Osteoblast (primary cell): ENCODE measurements at places on chromosomes 1 and 21.

- DNase-seq = no peak
Measured at GRCh38 chr1:44244986-44245385, 31.7 kb downstream of the DMAP1 start.

DNA sequence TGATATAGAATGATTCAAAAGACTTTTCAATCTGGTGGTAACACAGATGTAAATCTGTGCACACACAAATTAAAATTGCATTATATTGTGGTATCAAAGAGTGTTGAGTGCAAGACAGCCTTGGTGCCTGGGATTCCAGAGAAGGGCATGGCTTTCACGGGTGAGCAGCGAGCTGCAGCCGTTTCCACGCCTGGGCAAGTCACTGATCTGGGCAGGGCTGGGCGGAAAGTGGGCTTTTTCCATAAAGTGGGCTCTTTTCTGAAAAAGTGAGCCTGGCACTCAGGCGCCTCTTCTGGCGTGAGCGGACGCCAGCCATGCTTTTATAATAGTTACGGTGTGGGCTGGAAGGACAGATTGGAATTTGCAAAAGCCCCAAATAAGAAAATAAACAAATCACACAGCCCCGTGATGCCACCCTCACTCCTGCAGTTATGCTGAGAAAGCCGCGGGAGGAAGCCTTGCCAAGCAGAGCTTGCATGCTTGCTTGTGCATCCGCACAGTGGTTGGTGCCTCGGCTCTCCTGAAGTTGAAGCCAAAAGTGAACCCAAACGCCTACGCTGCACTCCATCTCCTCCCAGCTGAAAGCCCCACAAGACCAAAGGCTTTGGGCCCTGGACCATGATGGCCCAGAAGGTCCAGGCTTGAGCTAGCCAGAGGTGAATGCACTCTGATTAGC, 7.1 kb upstream of the C1orf115 start:
- DNase-seq = no peak

DNA sequence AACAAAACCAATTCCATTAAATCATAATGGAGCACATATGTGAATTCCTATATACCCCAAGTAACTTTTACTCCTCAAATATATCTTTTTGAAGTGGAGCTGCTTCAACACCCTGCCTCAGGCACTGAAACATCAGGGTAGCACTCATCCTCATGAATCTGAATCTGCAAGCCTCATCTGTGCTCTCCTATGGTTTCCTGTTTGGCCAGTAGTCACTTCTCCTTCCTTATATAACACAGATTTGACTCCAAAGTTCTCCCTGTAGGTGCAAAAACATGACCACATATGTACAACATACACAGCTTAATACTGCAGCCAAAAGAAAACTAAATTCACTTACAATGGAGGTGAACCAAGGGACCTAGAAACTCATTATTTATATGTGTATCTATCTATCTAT, 7.2 kb downstream of the TRIT1 start:
- no peak for DNase-seq

DNA sequence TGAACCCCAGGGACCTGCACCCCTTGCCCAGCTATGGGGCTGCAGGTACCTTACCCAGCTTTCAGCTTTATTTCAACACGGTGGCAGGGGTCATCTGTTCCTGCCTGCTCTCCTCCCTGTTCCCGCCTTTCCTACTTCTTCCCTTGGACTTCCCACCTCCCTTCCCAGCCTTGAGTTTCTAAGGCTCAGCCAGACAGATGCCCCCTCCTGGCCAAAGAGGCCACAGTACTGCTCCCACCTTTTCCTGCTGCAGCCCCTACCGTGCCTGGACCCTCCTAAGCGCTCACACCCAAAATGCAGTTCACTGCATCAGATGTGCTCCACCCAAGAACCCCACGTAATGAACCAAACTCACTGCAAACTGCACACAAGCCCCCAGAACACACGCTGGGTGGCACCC, 7.7 kb downstream of the NOC2L start:
- DNase-seq = no peak

GRCh38 chr1:113036639-113037321, 36.2 kb upstream of the LRIG2 start:
- no peak for DNase-seq

- DNase-seq = peak; percentile 80
Measured at GRCh38 chr1:3016641-3017439, 4.4 kb upstream of the ACTRT2 start.
